ENCODE measurements at places on chromosomes 1 and 21.

DNA sequence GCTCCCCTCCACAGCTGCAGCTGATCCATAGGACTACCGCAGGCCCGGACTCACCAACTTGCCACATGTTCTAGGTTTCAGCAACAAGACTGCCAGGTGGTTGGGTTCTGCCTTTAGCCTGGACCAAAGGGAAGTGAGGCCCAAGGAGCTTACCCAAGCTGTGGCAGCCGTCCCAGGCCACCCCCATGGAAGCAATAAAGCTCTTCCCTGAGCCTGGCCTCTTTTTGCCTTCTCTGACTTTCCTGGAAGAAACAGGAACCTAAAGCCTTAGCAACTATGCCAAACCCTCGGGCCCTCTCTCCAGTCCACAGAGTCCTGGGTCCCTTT is 2.7 kb upstream of the ARTN start:
- no peak for DNase-seq

GRCh38 chr1:218480137-218480536 is 135.0 kb downstream of the TGFB2 start:
- DNase-seq, result no peak

DNA sequence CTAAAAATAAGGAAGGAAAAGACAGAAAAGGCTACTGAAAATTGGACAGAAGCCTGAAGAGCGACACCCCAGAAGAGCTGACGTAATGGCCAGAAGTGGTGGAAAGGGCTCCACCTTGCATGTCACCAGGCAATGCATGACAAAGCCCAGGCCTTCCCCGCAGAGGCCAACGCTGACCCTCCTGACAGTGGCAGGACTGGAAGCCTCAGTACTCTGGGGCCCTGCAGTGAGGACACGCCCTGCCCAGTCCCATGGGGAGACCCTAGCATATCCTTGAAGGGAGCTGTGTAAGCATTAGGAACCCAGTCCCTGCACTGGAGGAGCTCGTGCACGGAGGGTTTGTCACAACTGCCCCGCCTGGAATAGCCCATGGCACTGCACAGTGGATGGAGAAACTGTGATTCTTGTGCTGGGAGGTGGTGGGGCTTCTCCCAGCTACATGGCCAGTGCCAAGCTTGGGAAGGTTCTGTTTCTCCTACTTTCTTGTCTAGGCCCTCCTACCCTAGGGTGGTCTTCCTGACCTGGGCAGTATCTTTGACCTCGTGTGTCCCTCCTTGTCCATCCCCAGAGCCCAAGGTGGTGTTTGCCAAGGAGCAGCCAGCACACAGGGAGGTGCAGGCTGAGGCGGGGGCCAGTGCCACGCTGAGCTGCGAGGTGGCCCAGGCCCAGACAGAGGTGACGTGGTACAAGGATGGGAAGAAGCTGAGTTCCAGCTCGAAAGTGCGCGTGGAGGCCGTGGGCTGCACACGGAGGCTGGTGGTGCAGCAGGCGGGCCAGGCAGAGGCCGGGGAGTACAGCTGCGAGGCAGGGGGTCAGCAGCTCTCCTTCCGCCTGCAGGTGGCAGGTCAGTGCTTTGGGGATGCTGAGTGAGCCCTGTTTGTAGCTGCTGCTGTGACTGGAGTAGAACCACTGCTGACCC is 60.4 kb downstream of the OBSCN start:
- DNase-seq, result no peak

- DNase-seq, result no peak
Measured at GRCh38 chr1:96510391-96510790, 211.2 kb upstream of the PTBP2 start.

DNA sequence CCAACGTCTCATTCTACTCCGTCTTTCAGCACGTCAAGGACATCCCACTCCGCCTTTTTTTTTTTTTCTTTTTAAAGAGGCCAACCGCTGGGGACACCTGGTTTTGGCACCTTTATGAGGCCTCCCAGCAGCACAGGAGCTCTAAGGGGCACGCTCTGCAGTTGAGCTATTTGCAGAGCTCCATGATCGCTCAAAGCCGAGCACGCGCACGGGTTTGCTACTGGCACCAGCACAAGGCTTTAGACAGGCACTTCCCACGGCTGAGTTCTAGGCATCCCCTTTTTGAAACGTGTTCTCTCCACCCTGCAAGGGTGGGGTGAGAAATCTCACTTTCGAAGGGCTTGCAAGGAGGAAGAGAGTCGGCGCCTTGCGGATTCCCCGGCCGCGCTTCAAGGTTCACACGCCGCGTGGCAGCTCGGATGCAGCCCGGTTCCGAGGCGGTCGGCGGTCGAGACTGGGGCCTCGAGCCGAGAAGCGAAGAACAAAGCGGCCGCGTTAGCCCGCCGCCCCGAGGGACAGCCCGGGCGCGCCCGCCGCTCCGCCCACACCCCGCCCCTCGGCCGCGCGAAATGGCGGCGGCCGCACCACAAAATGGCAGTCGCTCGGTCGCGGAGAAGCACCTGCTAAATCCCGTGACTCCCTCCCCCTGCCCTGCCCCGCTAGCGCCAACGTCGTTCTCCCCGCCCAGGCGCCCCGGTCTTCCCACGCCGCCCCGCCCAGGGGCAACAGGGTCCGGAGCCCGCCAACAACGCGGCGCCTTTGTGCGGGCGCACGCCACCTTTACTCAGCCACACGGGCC is 12.9 kb upstream of the SPEN start:
- DNase-seq, result peak; percentile 91

- no peak for DNase-seq
Measured at GRCh38 chr1:67679691-67680090, 5.3 kb upstream of the GADD45A start.

GRCh38 chr1:224922404-224923164 is 6.9 kb upstream of the DNAH14 start:
- DNase-seq, result peak; percentile 43

GRCh38 chr1:217876896-217877295 is 245.8 kb downstream of the SPATA17 start:
- DNase-seq, result no peak

DNA sequence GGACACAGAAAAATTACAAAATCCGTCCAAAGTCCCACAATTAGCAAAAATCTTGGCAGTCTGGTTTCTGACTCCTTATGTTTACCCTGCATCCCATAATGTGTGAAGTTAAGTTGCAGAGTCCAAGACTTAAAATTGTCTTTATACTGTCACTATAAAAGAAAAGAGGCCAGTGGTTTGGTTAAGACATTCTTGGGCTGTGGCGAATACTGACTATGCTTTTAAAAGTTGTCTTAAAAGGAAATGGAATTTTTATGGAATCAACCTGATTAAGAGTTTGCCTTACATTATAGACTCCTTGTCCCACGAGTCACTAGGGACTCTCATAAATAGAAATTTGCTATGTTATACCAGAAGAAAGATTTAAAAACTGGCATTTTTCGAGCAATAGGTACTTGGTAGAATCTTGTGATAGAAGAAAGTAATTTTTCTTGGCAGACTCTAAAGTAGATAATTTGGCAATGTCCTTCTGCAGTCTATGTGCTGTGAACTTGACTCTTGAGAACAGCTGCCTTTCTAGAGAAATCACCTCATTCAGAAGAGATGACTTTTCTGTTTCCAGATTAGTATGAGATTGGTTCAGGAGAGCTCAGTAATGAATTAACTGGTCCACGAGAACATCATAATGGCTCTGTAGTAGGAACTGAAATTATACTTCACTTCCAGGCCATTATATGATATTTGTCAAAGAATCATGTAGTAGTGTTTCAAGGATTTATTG is 31.8 kb downstream of the NTNG1 start:
- no peak for DNase-seq

DNA sequence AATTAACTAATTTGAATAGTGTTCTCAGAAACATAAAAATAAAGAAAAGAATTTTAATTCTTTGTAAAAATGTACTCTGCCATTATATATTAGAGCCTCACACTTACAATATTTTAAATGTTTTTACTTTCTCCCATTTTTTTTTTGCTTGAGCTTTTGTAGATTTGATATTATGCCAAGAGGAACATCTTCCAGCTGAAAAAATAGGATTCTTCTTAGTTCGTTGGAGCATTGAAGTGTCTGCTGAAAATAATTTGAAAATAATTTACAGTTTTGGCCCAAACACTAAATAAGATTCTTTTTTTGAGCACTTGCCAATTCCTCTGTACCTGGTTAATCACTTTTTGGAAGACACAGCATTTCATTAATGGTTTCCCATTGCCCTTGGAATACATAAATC is 175.0 kb upstream of the COL11A1 start:
- no peak for DNase-seq

DNA sequence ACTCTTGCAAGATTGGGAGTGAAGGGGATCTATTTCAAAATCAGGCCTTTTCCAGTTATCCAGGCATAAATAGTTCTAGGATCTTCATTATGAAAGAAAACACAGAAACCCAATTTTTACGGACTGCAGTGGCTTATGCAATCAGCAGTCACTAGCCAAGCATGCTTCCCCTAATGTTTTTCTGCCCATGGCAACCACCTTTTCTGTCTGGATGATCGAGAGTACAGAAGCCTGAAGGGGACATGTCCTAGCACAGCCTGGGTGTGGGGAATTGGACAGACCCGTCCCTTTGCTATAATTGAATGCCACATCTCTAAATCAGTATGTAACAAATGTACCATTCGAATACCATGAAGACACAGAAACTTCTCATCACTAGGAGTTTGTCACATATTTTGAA is 29.8 kb upstream of the NCAM2 start:
- DNase-seq, result peak; percentile 58

- DNase-seq, result no peak
Measured at GRCh38 chr1:85373378-85373708, 91.6 kb downstream of the DDAH1 start.

DNA sequence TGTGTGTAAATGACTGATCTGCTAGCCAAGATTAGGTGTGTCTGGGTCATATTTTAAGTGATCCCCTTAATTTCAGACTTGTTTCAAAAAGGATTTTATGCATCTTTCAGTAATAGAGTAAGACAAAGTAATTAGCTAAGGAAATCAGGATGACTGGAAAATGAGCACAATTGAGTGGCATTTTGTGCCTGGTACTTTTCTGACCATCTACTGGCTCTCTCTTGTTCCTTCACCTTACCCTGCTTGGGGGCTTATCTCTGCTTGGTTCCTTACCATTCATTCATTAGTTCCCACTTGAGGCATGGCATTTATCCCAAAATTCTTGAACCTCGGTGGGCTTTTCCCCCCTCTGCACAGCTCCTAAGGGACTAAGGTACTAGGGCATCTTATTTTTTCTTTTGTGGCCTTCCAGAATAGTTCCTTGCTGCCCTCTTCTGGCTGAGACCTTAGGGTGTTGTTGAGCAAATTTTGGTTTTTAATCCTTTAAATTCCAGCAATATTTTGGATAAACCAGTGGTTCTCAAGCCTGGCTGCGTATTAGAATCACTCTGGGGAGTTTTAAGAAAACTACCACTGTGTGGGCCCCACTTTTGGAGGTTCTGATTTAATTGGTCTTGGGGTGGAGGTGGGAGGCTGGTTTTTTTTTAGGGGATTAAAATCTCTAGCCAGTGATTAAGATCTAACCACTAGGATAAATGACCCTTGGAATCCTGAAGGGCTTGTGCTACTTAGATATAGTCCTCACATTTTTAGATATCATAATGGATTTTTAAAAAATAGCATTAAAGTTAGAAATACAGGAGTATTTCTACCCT is 50.8 kb downstream of the HS2ST1 start:
- peak; percentile 46 for DNase-seq
